ENCODE measurements at places on chromosomes 2 and 18.

DNA sequence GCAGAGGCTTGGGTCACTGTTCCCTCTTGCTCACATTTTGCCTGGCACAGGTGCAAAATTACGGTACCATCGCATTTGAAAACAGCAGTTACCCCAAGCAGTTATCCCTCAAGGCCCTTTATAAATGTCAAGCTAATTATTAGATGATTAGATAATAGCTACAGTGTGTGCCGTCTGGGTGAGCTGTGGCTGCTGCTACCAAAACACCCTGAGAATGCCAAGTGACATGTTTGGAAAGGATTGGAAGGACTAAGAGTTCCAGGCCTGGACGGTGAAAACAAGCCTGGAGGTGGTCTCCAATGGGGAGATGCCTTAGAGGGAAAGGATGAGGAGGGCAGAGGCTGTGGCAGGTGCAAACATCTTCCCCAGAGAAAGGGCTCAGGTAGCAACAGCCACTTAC is 120.6 kb downstream of the CAPN13 start:
- no peak for DNase-seq

DNA sequence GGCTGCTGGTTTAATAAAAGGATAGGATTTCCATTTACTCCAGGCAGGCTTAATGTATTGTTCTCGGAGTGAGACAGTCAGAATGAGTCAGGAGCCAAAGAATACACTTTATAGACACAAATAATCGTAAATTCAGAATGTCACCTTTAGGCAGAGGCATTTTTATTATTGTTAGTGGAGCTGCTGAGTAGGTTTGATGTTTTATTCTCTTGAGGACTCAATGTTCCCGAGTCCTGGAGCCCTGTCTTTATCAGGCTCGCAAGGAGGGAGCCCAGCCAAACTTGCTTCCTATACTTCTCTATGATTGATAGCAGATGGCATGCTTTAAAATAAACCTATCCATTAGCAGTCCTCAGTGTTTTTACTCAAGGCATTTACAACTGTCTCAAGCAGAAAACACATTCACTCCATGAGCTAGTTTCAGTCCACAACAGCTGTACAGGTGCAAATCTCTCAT is 492.3 kb upstream of the ZEB2 start:
- no peak for DNase-seq

DNA sequence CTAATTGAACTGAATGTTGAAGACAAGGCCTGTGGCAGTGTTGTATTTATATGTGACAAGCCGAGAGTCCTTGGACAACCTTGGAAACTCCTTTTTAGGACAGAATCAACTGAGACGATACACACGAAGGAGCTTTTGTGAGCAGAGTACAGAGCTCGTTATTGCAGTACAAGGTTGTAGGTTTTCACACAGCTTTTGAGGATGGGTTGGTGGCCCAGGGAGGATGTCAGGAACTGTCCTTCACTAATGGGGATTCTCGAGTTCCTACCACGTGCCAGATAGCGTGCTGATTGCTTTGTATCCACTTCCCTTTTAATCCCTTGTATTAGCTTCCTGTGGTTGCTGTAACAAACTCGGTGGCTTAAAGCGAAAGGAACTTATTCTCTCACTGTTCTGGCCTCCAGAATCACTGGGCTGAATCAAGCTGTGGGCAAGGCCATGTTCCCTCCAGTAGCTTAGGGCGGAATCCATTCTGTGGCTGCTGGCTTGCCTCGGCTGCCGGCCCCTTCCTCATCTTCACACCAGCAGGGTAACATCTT is 20.2 kb downstream of the INPP4A start:
- peak; percentile 59 for DNase-seq

- DNase-seq, result no peak
These were observed 1231.6 kb upstream of the GYPC start for GRCh38 chr2:125424266-125424785.

DNA sequence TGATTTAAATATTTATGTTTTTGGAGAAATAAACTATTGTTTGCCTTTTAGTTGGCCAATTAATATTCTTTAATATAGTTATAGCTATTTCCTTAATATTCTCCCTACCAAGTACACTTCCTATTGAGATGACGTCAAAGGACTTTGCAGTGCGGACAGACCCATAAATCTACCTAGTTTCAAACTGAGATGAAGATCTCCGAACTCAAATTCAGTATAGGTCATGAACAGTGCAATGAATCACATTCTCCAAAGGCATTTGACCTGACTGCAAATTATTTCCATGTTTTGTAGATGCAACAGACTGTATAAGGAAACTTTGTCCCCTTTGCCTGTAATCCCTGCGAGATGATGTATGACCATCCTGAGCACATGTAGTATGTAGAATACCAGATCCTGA is 342.6 kb upstream of the FIGN start:
- no peak for DNase-seq

- DNase-seq, result no peak
These were observed 10.8 kb upstream of the NR4A2 start for GRCh38 chr2:156343096-156343939.

GRCh38 chr18:30469091-30469490 is 573.5 kb downstream of the DSC3 start:
- no peak for DNase-seq

- no peak for DNase-seq
These were observed 53.9 kb downstream of the SH3BP4 start for GRCh38 chr2:235005603-235006259.

DNA sequence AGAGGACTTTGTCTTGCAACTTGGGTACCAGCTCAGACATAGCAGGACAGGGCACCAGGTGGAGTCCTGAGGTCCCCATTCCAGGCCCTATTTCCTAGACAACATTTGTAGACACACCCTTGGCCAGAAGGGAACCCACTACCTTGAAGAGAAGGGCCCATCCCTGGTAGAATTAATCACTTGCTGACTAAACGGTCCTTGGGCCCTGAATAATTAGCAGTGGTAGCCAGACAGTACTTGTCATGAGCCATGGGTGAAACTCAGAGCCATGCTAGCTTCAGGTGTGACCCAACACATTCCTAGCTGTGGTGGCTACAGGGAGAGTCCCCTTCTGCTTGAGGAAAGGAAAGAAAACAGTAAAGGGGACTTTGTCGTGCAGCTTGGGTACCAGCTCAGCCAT is 28.5 kb upstream of the ACTR2 start:
- no peak for DNase-seq

GRCh38 chr2:235763816-235764215 is 270.0 kb downstream of the AGAP1 start:
- DNase-seq, result no peak

GRCh38 chr2:11891028-11891427 is 144.6 kb downstream of the LPIN1 start:
- DNase-seq, result no peak

DNA sequence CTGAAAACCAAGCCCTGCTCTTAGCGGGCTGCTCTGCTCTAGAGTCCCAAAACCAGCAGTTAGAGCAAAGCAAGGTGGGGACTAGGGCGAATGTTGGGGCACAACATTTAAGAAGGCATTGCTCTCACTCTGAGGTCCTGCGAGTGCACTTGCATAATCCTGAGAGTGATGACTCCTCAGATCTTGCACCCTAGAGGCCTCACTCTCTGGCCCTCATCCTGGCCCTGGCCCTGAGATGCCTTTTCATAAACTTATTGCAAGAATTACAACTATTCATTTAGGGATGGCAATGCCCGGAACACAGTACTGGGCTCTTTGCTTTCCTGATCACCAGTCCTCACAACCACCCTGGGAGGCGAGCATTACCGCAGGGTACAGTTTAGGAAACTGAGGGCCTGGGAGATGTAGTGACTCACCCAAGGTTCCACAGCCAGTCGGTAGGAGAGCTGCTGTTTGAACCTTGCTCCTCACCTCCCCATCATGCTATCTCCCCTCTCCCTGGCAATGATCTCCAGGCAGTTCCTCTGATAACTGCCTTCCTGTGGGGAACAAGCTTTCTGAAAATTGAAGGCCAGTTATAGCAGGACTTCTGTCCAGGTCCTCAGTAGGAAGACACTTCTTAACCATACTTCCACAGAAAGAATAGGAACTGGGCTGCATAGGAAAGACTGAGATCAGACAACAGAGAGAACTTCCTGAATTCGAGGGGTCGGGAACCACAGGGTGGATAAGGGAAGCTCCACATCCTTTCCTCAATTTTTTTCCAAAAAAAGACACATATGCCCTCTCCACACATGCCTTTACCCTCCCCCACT is 91.3 kb downstream of the TNS1 start:
- DNase-seq, result no peak

GRCh38 chr2:241443486-241444223 is 64.7 kb downstream of the STK25 start:
- peak; percentile 97 for DNase-seq

GRCh38 chr18:77123320-77124231 is 9.0 kb downstream of the MBP start:
- DNase-seq, result peak; percentile 30

DNA sequence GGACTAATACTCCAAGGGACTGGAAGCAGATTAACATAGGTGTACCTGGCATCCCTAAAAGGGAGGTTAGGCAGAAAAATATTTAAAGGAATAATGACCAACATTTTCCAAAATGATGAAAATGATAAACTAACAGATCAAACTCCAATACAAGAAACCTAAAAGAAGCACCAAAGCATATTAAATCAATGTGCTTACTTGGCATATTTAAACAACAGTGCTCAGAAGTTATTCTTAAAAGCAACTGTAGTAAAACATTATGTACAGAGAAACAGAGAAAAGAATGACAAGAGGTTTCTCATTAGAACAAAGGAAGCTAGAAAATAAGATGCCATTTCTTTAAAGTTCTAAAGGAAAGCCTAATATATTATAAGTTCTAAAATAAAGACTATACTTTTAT is 947.3 kb upstream of the TMEFF2 start:
- DNase-seq, result no peak

DNA sequence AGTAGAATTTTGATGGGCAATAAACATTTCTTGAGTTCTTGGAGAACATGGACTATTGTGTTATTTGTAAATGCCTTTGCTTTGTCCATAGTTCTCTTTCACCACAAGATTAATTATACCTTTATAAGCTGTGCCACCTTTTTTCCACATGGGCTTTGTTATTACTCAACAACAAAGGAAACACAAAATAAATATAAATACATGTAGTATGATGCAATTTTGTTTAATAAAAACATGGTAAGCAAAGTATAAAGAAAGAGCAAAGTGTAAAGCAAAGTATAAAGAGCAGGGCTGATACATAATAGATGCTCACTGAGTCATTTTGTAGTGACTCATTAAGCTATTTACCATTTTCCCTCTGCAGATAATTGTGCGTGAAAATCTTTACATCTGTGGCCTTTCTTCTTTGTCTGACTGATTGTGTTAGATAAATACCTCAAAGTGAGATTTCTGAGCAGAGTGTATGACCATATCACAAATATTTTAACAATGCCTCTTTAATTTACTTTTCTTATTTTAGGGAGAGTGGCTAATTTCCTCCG is 80.9 kb downstream of the CERS6 start:
- no peak for DNase-seq

- no peak for DNase-seq
These were observed 7.5 kb downstream of the LCLAT1 start for GRCh38 chr2:30454571-30454970.

DNA sequence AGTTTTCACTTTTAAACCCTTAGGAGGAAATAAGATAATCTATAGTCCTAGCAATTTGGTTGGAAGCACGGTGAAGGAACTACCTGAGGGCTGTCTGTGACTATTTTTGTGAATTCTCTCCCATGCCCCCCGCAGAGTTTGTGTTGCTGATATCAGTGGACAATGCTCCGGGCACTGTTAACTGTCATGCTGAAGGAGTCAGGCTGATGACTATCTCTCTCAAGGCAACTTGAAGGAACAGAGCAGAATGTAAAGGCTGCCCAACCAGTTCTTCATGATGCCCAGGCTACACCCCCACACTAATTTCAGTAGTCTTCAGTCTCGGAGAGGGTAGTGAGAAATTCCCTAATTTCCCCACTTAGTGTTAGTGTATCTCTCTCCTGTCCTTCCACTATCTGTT is 21.6 kb upstream of the RAB6C start:
- no peak for DNase-seq

GRCh38 chr2:203870481-203870880 is 2.9 kb downstream of the CTLA4 start:
- DNase-seq, result peak; percentile 57

DNA sequence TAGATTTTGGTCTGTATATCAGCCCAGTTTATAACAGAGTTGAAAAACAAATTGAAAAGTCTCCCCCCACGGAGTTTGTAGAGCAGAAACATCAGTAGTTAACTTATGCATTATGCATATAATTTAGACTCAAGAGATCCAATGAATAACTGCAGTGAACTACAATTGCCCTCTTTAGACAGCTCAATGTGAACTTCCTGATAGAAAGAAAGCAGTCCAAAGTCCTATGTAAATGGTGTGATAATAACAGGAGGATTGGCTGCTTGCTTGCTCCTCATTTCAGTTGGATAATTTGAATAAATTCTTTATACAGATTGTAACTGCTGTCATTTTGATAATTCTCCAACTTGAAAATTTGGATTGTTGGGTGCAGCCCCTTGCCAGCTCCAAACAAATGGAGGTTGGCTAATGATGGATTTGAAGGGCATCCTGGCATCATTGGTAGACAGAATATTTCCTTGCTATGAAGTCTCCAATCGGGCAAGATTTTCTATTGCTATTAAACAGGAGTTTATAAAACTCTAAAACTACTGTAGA is 297.1 kb downstream of the ASXL3 start:
- DNase-seq, result no peak

- peak; percentile 54 for DNase-seq
These were observed 22.0 kb downstream of the MARCHF4 start for GRCh38 chr2:216350214-216350791.

GRCh38 chr2:108907822-108908712 is 81.0 kb downstream of the EDAR start:
- no peak for DNase-seq

- DNase-seq, result no peak
These were observed 1360.2 kb downstream of the LRP1B start for GRCh38 chr2:140770645-140771044.

- peak; percentile 55 for DNase-seq
These were observed 93.1 kb downstream of the CABLES1 start for GRCh38 chr18:23228102-23229061.

DNA sequence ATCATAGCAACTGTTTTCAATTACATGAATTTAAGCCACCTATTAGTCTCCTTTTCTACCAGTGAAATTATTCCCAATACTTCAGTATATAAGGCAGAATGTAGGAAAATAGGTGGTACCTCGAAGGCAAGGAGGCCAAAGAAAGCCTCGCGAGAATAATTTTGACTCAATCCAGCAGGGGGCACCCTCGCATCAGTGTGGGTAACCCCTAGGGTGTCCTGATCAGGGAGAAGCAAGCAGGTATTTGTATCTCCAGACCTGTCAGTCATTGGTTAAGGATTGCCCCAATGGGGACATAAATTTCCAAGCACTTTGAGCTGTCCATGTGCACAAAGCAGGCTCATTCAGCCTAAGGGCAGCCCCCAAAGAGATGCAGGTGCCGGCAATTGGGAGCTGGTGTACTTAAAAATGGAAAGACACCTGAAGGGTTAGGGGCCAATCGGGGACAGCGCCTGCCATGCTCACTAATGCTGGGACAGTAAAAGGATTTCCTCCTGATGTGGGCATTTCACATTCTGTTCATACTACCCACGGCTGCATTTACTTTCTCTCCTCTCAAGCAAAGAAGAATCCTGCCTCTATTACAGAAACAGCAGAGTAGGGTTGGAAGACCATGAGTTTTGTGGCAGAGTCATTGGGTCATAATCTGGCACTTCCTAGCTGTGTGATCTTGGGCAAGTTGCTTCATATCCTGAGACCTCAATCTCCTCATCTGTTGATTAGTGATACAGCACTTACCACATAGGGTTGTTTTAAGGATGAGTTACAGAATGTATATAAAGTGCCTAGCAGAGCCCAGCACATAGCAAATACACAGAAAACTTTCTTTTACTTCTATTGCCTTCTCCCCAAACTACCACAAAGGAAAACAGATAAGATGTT is 136.1 kb downstream of the ICOS start:
- DNase-seq, result peak; percentile 85

All from activated CD4-positive, alpha-beta memory T cell treated with anti-CD3 and anti-CD28 coated beads for 36 hours (primary cell).